ENCODE measurements at places on chromosomes 11 and 22.

DNA sequence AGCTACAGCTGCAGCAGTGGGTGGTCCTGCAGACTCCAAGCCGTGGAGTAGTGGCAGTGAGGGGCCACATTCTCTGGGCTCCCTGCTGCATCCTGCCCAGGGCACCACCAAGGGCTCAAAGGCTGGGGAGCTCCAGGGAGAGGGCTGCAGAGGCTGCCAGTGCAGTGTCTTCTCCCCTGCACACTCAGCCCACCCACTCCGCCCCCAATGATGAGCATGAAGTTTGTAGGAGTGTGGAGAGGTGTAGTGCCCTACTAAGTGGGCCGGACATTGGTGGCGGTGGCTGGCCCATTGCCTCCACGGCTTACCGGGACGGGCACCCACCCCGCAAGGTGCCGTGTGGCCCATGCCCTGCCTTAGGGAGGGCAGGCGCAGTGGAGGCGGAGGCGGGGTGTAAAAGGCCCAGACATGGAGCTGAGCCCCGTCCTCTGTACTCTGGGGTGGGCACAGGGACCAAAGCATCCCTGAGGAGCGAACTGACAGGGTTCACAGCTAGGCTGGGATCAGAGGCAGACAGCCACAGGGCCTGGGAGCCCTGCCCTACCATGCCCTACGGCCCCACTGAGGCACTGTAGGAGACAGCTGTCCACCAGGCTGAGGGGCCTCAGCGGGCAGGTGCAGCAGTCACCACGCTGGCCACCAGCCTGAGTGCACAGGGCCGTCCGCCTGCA, 18.9 kb downstream of the ARVCF start:
- DNase-seq = no peak

DNA sequence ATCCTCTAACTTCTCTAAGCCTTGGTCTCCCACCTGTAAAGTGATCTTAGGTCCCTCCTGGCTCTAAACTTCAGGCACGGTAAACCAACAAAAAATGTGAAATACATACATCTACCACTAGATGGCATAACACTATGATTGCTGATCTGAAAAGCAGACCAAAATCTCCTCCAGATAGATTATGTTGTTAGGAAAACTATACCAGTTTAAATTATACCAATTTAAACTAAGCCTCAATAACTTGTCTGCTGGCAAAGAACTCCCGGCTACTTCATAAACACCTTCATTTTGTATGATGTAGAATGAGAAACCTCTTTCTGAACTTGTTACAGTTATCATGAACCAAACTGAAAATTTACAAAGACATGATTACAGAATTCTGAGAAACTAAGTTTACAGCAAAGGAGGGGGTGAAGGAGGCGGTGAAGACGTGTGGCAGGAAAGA, 85.9 kb downstream of the SBF2 start:
- DNase-seq = no peak

DNA sequence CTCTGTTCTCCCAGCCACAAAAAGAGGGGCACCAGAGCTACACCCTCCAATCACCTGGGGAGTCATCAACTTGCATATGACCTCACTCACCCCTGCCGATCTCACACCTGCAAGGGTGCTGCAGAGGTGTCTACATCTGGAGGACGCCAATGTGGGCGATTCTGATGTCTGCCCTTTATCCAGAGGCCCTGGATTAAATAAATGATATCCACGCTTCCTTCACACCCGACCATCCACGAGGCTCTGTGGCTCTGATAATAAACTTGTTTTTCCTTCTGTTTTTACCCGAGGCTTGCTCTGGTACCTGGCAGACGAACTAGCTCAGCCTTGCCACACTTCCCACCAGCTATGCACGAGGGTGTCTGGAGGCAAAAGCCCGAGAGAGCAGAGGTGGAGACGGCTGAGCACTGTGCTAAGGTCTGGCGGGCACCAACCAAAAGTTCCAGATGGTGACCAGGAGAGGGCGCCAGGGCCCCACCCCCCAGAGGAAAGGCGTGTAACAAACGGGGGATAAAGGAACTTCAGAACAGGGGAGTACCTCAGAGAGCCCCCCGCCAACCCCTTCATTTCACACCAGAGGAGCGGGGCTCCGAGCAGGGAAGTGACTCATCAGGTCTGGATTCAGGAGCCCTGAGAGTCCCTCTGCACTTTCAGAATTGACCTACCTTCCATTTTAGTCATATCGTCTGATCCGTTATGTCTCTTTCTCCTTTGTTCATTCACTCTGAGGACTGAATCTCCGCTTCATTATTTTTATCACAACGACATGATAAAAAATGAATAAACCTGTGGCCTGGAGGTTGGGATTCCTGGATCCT, 13.5 kb downstream of the SCN3B start:
- peak; percentile 35 for DNase-seq

DNA sequence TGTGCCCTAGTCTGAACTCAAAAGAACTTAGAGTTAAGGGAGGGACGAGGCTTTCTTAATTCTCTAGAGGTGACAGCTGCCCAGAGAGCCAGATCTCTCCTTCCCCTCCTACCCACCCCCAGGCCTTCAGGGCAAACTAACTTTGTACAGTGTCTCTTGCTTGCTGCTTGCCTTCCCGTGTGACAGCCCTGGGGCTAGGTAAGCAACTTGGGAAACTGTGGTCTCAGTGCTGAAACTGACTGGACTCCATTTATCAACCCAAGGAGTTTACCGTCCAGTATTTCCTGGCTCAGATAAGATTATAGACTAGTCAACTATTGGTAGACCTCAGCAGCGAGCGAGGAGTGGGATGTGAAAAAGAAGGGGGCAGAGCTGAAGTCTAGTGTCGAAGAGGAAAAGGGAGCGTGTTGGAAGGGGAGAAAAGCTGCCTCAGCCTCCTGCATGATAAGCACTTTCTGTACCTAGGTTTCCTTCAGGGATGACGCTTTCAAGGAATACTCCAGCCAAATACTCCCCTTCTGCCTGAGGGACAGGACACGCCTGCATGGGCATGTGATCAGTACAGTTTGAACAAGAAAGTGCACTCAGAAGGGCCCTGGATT, 43.3 kb upstream of the WEE1 start:
- DNase-seq = no peak

DNA sequence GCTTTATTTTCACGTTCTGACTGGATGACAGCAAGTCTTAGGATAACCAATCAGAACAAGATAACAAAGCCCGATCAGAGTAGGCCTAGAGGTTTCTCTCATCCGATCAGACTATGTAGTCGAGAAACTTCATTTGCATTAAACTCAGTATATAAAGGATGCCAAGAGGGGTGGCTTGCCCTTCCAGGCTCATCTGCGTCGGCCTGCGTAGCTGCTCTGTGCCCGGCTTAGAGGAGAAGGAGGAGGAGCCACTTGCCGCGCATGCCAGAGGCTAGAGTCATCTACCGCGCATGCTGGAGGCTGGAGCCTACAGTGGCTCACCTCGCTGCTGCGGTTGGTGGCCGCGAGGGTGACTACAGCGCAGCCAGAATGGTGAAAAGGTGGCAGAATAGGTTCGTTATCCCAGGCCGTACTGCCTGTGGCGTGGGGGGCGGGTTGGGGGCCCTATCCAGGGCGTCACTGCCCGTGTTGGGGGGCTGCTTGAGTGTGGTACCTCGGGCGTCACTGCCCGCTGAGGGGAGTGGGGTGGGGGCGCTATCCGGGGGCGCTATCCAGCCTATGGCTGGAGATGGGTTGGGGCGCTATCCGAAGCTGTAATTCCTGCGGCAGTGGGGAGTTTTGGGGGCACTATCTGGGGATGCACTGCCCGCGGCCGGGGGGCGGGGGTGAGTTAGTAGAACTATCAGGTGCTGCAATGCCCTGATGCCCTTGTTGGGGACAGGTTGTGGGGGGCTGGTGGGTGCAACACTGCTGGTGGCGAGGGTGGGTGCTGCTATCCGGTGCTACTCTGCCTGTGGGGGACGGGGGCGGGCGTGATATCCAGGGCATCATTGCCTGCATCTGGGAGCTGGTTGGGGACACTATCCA, at the start of gene RFPL2:
RFPL2 (minus strand) TSS at position 218 of the 867 bp plus-strand sequence. CDS start 2,622 bp downstream, outside the sequence.
- DNase-seq = no peak

DNA sequence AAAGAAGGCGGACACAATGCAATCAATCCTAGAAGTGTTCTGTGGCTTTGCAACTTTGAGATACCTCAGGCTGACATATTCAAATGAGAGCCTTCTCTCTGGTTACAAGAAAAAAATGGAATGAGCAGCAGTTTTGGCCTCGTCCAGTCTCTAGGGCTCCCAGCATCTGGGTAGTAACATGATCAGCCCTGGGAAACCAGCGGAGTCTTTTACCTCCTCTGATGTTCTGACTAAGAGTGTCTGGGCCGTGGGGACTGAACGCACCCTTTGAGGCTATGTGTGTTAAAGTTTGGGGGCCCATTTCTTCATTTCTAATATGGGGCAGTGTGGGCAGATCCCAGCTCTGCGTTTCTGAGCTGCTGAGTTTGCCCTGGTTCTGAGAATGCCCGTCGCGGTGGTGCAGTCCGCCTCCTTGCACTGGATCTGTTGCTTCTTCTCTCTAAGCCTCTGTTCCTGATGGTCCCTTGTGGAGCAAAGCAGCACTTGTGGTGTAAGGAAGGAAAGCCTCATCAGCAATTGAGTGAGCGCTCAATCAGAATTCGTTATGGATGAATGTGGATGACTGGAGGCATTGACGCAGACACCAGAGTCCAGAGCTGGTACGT, 8.1 kb downstream of the PARVB start:
- DNase-seq = no peak

DNA sequence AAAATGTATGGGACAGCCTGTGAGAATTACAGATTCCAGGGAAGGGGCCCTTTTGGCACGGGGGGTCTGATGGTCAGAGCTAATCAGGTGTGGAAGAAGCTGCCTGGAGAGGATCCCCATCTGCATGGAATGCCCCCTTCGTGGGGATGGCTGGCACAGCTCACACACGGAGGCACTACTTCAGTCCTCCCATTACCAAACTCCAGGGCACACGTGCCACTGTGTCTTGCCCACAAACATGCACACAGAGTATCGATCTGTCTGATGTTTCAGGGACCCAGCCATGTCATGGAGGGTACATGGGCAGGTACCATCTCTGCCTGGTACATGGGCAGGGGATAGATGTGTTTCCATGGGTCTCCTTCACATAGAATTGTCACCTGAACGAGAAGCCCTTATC, 14.7 kb downstream of the KCNQ1OT1 start:
- DNase-seq = no peak

DNA sequence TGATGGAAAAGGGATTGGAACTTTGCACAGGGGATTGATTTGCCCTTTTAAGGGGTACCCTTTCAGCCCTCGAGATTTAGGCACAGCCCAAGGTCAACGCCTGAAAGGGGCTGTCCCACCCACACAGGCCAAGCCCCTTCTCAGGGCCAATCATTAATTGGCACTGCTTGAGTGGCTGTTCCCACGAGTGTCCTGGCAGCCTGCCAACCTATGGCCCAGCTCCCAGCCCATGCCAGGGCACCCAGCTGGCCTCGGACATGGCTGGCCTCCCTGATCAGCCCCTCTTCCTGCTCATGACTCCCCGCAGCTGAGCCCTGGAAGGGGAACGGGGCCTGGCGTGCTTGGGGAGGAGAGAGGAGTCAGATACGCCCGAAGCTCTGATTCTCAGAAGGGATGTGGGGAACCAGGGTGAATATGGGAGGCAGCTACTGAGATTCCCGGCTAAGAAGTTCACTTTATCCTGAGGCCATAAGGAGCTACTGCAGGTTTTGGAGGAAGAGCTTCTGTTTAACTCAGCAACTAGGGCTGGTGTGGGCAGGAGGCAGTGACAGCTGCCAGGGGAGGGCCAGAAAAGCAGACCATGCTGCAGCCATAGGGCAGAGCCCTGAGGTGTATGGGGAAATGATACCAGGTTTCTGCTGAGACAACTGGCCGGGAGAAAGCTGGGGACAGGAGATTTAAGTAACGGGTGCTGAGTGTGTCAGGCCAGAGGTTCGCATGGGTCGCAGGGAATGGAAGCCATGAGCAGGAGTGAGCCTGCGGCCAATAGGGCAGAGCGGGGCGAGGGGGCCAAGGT, 30.0 kb downstream of the WNT7B start:
- no peak for DNase-seq

DNA sequence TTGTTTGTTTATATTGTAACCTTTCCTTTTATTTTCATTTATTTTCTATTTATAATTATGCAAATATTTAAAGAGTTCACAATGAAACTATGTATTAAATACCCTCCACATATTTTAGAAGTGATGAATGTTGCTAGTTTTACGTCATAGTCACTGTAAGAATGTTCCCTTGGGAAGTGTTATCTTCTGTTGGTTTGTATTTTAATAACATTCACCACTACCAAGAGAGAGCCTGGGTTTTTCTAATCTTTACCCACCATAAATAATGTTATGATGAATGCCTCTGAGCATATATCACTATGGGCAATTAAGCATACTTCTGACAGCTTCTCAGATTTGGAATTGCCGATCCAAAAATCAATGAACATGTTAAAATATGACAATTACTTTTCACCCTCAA, 80.7 kb downstream of the GGT1 start:
- no peak for DNase-seq

DNA sequence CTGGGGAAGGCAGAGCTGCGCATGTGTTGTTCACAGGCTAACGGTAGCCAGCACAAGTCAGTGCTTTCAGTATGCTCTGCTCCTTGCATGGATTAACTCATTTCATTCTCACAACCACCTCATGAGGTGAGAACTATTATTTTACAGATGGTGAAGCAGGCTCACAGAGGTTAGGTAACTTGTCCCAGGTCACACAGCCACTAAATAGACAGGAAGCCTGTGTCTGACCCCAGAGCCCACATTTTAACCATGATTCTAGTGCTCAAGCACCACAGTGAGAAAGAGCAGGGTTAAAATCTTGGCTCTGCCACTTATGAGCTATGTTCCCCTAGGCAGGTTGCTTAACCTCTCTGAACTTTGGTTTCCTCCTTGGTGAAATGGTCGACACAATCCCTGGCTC, 6.2 kb upstream of the SNX15 start:
- DNase-seq = no peak

DNA sequence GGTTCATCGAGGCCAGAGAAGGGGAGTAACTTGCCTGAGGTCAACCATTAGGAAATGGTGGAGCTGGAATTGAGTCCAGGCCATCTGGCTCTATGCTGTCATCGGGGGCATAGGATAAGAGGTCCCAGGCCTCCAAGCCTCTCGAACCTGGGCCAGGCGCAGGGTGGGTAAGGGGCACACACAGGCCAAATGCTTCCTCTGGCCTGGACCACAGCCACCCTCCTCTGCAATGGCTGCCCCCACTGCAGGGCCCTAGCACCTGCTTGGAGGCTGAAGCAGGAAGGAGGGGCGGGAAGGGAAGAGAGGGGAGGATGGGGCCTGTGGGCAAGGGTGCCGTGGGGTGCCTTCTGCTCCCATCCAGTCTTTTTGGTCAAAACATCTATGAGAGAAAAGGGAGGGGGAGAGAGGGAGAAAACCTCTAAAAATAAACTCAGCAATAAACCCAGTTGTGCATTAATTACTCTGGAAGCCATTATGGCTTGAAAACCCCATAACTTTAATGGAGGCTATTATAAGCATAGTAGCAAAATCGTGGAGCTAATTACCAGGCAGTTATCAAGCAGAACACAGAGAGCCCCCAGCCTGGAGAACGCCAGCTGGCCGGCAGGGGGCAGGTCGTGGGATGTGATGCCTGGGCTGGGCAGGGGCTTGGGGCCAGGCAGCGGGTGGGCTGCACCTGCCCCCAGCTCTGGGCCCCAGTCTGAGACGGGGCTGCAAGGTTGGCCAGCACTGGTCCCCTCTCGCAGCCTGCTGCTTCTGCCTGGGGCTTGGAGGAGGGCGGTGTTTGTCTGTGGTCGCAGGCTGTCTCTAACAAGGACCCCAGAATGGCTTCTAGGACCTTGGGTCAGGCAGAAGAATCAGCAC, 21.1 kb downstream of the B3GAT1 start:
- DNase-seq = no peak

GRCh38 chr11:1702506-1702905, 5.5 kb downstream of the KRTAP5-6 start:
- no peak for DNase-seq

Measured in activated CD4-positive, alpha-beta T cell treated with anti-CD3 and anti-CD28 coated beads, Interleukin-2, amount 50 U/mL, for 4 hours (primary cell).